ENCODE measurements at places on chromosomes 7 and 10.

DNA sequence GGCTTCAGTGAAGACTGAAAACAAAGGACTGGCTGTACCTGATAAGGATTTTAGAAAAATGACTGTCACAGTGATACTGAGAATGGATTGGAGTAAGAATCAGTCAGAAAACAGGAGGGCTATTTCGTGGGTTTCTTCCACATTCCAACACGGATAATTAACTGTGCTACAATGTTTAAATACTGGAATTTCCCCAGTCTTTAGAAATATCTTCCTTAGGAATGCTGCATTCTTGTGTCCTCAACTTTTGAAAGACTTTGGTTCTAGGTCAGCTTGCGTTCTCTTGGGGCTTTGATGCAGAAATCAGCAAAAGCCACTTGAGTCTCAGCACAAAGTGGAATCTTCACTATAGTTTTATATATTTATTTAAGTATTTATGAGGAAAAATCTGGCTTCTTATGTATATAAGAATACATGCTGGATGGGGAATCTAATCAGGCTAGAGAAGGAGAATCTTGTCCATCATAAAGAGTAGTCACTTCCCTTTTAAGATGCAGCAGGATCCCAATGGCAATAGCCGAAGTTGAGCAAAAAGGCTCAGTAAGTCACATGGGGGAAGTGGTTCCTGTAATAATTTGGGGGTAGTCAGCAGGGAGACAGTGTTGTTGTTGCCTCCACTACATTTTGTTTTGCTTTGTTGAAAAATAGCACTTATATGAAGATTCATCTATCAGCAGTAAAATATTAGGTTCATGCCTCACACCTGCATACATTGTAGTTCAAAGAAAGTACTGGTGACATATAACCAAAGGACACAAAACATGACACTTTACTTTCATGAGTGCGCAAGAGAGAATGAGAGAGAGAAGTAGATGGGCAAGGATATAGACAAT, 86.0 kb downstream of the CH25H start:
- no peak for DNase-seq

GRCh38 chr7:157974678-157975230, 612.9 kb downstream of the PTPRN2 start:
- no peak for DNase-seq

DNA sequence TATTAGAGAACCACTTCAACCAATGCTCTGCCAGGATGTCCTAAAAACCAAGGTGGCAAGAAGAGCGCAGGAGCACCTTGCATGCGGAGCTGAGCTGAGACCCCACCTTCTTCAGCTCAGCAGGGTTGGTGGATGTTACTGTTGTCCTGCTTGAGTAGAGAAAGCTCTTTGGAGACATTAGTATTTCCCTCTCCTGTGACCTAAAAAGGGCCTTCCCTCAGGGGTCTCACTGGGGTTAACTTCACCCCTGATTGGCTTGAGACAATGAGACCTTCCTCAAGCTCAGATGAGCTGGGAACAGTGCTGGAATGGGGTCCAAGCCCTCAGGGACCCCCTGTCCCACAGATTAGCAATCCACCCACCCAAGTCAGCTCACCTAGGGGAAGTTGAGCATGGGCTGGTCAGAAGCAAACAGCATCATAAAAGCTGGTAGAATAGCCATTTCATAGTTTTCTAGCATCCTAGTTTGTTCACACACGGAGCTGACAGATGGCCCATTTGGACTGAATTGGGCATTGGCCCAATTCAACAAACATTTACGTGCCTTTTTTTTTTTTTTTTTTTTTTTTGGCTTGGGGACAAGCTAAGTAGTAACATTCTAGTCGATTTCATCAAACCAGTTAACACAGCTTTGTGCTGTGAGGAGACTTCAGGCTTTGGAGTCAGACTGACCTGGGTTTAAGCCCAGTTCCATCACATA, 100.6 kb upstream of the HABP2 start:
- no peak for DNase-seq

- DNase-seq = no peak
Measured at GRCh38 chr7:158829021-158829341, 328 bp downstream of the ESYT2 start.

- DNase-seq = no peak
Measured at GRCh38 chr7:19754521-19755116, 18.8 kb downstream of the TMEM196 start.

GRCh38 chr10:131644864-131645658, 255.7 kb upstream of the PPP2R2D start:
- no peak for DNase-seq

GRCh38 chr10:10141782-10142382, 875.8 kb upstream of the CELF2 start:
- no peak for DNase-seq

- no peak for DNase-seq
Measured at GRCh38 chr7:134527979-134528371, 608 bp downstream of the AKR1B10 start.

GRCh38 chr7:122748195-122748594, 45.5 kb upstream of the RNF148 start:
- DNase-seq = no peak

- peak; percentile 53 for DNase-seq
Measured at GRCh38 chr10:123583639-123584418, 82.3 kb upstream of the GPR26 start.

DNA sequence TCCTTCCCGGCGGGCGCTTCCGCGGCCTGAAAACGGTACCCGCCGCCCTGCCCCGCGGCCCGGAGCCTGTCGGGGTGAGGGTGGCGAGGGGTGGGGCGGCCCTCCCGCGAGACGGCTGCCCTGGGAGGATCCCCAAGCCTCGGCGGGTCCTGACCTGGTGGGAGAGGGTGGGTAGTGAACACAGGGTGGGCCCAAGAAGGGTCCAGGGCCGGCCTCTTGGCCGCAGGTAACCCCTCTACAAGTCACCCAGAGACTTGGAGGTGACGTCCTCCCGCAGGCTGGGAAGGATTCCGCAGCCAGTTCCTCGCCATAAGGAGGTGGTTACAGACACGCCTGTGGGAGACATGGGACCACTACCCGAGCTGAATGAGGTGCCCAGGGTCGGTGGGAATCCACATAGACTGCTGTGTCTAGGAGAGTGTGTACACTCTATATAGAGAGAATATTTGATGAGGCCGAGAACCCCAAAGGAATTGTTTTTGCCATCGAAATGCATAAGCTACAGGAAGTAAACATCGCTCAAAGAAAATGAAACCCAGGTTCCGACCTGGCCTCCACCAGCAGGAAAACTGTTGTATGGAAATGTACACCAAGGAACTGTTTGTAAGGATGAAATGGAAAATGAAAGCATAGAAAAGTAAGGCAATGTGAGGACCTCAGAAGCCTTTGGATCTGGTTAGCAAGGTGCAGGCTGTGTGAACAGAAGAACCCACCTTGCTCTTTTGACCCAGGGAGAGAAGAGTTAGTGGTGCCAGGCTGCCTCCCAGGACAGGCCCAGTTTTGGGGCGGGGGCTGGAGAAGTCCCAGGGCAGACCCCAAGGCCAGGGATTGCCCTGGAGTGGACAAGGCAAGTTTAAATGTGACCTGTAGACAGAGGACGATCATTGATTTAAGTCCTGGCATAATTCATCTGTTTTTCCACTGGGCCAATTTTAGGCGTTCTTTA, 659 bp downstream of the OPTN start:
- no peak for DNase-seq
